Ovary (tissue), 10 donors: ENCODE measurements at places on chromosomes 5 and 9. TPM values are rescaled to one million over a fixed set of nuclear protein-coding genes. Genes with fewer than 3 reads are reported as not detected.

The AGPAT2 gene
- total RNA-seq, result 24.8 TPM

The TEX48 gene
- total RNA-seq, result not detected

The ADAMTSL1 gene
- total RNA-seq, result 19.0 TPM

The ZBED3 gene
- total RNA-seq, result 15.3 TPM

The PAPPA gene
- total RNA-seq, result 2.3 TPM

The CCIN gene
- not detected for total RNA-seq

The GKAP1 gene
- 13.8 TPM for total RNA-seq

The BSPRY gene
- total RNA-seq, result 0.24 TPM

The GLRA1 gene
- not detected for total RNA-seq

The PSD2 gene
- 0.05 TPM for total RNA-seq

The HSPB3 gene
- not detected for total RNA-seq

The MUSK gene
- not detected for total RNA-seq

The CAMK4 gene
- total RNA-seq, result 5.0 TPM

The YIPF5 gene
- 31.2 TPM for total RNA-seq

The PRDM9 gene
- total RNA-seq, result not detected

The CCNG1 gene
- total RNA-seq, result 211 TPM

The SLC36A2 gene
- not detected for total RNA-seq

The PCDHB11 gene
- 7.9 TPM for total RNA-seq

The QRFP gene
- not detected for total RNA-seq
